Thoracic aorta (tissue), 2 donors: ENCODE measurements at places on chromosomes 2 and 18.

DNA sequence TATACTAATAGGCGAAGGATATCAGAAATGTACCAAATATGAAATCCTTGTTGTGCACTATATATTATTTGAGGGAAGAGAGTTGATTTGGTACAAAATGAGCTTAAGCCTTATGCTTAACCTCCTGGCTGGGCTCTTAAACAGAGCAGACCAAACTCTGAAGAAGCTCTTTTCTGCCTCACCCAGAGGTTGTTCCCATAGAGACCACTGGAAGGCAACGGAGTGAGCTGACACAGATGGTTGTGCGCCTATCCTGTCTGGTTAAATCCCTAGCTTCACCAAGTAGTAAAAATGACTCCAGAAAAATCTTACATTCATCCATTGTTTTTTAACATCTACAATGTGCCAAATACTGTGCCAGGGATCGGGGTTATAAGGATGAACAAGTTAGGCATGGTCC lies 55.9 kb upstream of the NOL4 start:
- DNase-seq, result no peak

- DNase-seq, result no peak
Measured at GRCh38 chr18:45316127-45316526, 299.1 kb upstream of the SLC14A2 start.

DNA sequence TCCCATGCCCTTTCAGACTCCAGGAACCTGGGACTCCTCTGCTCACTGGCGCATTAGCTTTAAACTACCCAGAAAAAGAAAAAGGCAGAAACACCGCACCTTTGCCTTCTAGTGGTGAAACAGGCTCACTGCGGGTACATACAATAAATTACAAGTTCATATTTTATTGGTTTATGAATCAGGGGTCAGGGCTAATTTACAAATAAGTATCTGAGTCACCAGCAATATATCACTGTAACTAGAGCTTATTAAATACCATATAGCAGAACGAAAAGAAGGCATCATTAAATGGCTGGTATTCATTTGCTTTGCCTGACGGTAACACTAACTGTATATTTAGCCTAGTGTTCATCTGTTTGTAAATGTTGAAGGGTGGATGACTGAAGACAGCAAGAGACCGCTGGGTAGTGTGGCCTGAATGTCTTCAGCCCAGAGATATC lies 26.9 kb upstream of the DTNB start:
- DNase-seq, result no peak

DNA sequence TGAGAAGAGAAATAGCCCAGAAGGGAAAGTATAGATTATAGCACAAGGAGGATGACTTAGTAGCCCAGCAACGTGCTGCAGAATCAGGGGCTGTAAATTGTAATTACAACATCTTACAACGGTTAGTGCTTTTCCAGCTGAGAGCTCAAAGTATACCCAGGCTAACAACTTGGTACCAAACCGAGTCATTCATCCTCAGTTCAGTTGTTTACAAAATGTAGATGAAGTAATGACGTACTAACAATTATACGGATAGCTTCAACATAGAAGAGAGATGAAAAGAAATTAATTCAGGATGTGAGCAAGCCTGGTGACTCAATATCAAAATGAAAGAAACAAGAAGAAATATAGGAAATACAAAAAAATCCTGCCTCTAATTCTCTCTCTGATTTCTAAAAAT lies 99.2 kb downstream of the DYNAP start:
- no peak for DNase-seq

GRCh38 chr18:50632895-50633515 lies 73.1 kb downstream of the MAPK4 start:
- DNase-seq, result no peak

GRCh38 chr18:56197241-56197859 lies 441.0 kb downstream of the TXNL1 start:
- DNase-seq, result no peak

- no peak for DNase-seq
Measured at GRCh38 chr2:133673305-133673905, 105.1 kb upstream of the NCKAP5 start.

DNA sequence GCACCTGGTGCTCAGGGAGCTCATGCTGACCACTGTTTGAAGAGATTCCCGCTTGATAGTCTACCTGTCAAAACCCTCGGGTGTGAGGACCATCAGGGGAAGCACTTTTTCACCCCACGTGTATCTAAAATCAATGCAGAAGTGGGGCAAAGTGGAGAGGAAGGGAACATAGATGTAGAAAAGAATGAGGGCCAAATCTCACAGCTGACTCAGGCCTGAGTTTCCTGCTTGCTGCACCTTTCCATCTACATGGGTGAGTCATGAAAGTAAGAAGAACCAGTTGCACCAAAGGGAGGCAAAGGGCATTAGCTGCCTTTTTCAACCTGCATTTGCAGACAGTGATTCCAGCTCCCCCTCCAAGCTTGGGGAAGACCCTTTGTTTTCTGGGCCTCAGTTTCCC lies 100.2 kb upstream of the MYCN start:
- no peak for DNase-seq

DNA sequence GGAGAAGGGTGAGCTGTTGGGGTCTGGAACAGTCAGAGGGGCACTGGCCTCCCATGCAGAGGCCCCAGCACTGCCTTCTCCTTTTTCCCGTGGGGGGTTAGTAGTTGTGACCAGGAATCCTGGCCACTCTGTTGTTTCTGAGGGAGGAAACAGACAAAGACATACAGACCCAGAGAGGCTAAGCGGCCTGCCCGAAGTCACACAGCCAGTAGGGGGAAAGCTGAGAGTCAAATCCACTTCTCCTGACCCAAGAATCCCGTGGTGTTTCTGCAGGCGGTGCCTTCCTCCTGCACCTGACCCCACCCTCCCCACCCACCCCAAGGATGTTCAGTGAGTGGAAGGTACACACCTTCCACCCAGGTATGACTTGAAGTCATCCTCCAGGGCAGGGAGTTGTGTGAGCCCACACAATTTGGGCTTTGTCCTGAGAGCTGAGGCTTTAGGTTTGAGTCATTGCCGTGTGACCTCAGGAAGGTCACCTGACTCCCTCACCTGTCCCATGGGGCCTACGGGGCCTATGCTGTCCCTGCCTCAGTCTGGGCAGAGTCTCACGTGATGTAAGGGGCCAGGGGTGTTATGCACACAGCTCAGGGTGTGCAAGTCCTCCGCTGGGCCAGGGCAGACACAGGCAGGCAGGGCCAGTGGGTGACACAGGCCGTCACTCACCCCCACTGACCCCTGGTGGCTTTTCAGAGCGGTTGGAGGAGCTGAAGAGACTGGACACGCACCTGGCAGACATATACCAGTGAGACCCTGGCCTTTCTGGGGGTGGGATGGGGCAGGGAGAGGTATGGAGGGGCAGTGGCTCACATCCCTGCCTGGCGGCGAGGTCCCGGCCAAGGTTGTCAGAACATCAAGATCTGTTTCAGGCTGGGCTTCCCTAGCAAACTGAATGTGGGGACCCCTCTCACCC lies 5.0 kb downstream of the NT5DC4 start:
- DNase-seq, result no peak

DNA sequence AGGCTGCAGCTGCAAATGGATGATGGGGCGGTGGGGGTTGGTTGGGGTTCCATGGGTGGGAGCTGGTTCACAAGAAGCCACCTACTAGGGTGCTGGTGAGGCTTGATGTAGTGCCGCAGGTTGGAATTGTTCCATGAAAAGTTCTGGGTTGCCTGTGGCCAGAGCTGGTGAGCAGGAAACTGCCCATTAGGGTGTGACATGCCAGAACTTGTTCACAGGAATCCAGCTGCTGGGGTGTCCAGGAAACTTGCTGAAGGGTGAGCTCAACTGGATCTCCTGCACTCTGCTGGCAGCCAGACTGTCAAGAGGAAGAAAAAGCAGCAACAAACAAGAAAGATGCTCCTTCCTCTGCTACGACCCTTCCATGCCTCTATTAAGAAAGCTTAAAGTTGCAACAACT lies 48.8 kb downstream of the MAP3K20 start:
- no peak for DNase-seq

- DNase-seq, result no peak
Measured at GRCh38 chr2:98070081-98070480, 16.9 kb upstream of the VWA3B start.

GRCh38 chr2:199315299-199316179 lies 142.2 kb downstream of the SATB2 start:
- DNase-seq, result no peak

- DNase-seq, result no peak
Measured at GRCh38 chr2:234493796-234494195, 3.1 kb downstream of the ARL4C start.

DNA sequence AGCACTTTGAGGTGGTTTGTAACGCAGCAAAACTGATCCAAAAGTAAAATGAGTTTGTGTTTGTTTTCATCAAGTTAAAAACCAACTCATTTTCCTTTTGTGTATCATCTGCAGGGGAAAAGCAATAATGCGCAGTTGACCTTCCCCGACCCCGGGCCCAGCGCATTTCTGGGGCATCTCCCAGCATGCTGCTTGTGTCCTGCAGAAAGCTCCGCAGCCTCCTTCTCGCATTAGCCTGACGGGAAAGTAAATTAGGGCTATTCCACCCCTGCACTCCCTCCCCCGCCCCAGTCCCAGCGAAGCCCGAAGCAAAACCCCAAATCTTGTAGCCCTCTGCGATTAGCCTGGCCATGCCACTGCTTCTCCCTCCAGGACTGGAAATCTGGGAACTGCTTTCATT lies 82.0 kb upstream of the PPM1B start:
- no peak for DNase-seq

DNA sequence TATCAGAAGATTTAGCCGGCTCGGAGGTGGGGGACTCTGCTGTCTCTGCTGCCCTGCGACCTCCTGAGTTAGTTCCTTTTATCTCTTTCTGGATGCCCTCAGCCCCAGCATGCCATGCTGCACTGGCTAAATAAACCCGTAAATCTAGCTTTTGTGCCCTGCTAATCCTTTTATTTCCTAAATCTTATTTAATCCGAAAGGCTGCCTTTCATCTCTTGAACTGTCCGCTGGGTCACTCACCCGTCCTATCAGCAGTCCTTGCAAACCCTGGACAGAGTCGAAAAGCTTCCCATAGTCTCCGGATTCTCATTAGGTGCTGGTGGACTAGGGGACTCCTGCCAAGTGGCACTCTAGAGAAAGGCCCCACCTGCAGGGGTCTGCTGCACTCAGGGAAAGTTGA lies 122.0 kb upstream of the APCDD1 start:
- DNase-seq, result no peak

GRCh38 chr18:69664399-69664798 lies 263.7 kb downstream of the DOK6 start:
- no peak for DNase-seq

- DNase-seq, result no peak
Measured at GRCh38 chr18:49162226-49162864, 211.6 kb upstream of the SMAD7 start.

DNA sequence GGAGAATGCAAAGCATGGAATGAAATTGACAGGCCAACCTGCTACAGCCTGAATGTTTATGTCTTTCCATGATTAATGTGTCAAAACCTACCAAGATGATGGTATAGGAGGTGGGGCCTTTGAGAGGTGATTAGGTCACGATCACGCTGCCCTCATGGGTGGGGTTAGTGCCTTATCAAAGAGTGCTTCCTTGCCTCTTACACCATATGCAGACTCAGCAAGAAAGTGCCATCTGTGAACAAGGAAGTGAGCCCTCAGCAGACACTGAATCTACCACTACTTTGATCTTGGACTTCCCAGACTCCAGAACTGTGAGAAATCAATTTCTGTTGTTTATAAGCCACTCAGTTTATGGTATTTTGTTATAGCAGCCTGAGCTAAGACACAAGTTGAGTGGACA lies 147.5 kb upstream of the BCL2L11 start:
- DNase-seq, result no peak

DNA sequence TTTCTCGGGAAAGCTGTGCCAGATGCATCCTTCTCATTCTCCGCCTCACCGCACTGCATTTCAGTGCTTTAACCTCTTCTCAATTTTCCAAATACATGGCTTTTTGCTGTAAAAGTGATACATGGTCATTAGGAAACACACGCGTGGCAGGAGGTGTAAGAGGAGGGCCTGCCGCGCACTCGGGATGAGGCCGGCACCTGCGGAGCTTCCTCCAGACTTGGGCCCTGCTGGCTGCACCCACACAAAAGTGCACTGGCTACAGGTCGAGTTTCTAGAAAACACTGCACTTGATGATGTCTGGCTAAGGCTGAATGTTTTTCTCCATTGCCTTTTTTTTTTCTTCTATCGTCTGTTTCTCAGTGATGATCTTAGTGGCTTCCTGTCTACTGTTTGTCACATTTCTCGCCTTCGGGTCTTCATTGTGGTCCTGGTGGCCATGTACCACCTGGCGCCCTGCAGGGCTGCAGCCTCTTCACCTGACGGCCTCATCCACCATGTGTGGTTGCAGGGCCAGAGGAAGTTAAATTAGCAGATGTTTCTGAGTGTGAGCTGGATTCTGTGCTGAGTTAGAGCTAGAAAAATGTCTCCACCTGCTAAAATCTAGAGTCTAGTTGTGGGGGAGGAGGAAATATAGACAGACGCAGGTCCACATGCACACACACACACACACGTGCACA lies 7.6 kb downstream of the KCNG2 start:
- DNase-seq, result no peak

DNA sequence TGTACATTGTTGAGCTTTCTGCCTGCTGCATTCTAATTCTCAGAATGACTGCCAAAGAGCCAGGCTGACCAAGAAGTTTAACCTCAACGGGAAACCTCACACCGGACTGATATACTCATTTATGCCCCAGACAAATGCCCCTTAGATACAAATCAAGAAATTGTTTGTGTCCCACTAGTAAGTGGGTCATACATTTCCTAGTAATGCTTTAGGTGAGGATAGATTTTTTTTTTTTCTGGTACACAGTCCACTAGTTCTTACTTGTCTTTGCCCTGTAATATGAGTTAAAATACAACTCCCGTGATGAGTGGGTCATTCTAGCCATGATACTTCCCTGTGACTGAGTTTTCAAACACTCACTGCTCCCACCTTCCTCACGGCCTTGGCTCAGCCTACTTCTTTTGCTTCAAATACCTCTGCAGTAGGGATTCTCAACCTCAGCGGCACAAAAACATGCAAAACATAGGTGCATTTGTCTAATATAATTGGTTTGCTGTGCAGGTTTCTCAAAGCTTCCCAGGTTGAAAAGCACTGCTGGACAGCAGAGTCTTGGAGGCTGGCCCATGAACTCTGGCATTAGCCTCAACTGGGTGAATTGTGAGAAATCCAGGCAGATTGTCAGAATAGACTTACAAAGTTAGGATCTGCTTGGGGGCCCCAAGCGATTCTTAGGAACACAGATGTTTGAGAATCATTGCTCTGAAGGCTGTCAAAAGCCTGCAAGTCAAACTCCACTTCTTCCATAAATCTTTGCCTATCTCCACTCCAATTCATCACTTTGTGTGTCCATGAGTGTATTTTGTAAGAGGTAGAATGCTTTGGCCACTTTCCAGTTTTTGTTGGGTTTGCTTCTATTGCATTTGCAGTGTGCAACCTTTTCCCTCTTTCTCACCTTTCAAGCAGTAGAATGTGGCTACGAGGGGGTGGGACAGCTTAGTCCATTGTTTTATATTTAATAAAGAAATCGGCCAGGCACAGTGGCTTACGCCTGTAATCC lies 35.5 kb downstream of the TGIF1 start:
- DNase-seq, result no peak

DNA sequence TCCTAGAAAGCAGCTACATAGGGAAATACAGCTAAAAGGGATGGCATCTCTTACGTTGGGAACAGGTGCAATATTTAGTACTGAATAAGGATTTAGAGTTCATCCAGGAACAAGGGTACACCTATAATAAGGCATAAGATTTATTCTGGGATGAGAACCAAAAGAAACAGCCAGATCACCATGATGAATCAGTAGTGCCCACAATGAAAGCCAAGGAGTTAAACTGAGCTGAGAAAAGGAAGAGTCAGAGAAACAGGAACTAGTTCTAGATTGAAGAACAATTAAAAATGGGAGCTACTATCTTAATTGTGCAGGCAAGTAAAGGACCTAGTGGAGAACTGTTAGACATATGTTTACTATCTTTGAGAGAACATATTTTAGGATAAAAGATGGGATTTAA lies 692.3 kb downstream of the LRP1B start:
- no peak for DNase-seq
